Psoas muscle (tissue), 8 donors: ENCODE measurements at places on chromosomes 3 and 15. TPM values are rescaled to one million over a fixed set of nuclear protein-coding genes. Genes with fewer than 3 reads are reported as not detected.

DNA sequence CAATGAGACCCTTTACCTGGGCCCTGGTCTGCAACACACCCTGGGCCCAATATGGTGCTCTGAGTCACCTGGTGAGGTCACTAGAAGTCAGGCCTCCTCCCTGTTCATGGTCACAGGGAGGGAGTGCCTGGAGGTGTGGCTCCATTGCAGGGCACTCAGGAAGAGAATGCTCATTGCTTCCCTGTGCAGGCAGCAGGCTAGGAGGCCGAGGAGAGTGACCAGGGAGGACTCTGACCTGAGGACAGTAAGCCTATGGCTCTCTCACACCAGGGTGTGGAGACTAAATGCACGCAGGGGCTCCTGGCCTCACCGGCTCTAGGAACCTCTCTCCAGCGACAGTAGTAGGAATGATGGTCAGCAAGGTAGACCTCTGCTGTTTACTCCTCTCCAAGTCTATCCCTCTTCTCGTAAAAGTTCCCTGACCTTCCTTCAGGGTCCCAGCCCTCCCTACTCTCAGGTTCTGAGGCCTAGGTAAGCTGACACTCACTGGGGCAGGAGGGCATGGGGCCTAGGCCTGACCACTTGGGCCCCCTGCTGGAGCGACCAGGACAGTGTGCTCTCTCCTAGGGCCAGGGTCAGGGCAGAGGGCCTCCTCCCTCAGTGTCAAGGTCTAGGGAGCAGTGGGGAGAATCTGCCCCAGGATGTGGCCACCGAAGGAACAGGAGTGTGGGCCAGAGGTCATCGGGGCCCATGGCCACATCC lies 9.6 kb upstream of the SLCO2A1 start:
- DNase-seq, result no peak

Gene LTF
- 2.0 TPM for total RNA-seq

Gene GOLGA6L2
- total RNA-seq, result not detected

Gene STT3B
- 64.3 TPM for total RNA-seq

- DNase-seq, result no peak
Observed at GRCh38 chr3:43707266-43707665, 16.5 kb downstream of the ABHD5 start.

Gene GOLGA6L7
- not detected for total RNA-seq

- no peak for DNase-seq
Observed at GRCh38 chr3:184353546-184353941, 7.9 kb downstream of the CLCN2 start.

Gene TPRG1
- total RNA-seq, result 24.5 TPM

GRCh38 chr15:65494076-65494475 lies 23.4 kb downstream of the DPP8 start:
- no peak for DNase-seq

DNA sequence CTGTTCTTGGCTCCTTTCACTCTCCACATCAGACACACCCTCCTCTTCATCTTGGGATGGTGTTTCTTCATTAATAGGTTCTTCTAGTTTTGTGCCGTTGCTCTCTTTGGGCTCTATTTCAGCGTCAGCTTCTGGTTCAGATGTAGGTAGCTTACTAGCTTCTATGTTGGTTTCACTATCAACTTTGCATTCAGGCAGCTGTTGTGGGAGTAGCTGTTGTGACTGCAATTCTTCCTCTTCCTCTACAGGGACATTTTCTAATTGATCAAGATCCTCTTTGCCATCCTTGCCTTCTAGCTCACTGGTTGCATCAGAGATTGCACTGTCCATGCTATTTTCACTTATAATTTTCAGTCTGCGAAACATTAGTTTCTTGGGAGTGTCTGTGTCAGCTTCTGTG lies 80.1 kb downstream of the SETD2 start:
- DNase-seq, result no peak

DNA sequence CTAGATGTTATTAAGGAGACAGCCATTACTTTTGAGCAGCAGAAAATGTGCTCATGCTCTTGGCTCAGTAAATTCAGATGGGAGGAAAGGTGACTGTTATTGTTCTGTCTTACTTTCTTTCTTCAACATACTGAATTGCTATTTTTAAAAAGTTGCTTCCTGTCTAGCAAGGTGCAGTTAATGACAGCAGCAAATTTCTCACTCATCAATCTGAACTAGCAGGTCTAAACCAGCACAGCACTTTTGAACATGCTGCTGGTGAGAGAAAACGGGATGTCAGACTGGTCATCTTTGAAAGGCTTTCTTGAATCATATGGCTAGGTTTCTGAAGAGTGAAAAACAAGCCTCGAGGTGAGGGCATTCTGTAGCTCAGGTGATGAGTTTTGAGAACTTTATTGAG lies 384.7 kb downstream of the MFSD1 start:
- no peak for DNase-seq

Gene TMC3
- not detected for total RNA-seq

DNA sequence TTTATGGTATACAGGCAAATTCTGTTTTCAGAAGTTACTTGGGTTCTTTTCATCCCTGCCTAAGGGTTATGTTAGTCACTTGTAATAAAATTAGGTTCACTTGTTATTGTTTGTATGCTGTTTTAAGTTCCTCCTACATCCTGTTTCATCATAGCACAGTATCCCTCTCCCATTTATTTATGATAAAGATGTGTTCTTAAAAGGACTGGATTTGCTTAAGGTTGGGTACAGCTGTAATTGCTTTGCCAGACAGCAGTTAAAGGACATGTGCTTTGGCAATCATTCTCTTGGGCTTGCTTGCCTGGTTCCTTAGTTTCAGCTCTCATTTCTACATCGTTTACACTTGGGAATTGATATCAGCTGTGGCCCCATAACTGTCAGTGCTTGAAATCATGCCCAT lies 11.7 kb downstream of the ATP2C1 start:
- no peak for DNase-seq

- DNase-seq, result no peak
Observed at GRCh38 chr3:159796744-159797143, 191.9 kb upstream of the IL12A start.

- DNase-seq, result no peak
Observed at GRCh38 chr3:32469151-32469874, 33.3 kb downstream of the CMTM6 start.

DNA sequence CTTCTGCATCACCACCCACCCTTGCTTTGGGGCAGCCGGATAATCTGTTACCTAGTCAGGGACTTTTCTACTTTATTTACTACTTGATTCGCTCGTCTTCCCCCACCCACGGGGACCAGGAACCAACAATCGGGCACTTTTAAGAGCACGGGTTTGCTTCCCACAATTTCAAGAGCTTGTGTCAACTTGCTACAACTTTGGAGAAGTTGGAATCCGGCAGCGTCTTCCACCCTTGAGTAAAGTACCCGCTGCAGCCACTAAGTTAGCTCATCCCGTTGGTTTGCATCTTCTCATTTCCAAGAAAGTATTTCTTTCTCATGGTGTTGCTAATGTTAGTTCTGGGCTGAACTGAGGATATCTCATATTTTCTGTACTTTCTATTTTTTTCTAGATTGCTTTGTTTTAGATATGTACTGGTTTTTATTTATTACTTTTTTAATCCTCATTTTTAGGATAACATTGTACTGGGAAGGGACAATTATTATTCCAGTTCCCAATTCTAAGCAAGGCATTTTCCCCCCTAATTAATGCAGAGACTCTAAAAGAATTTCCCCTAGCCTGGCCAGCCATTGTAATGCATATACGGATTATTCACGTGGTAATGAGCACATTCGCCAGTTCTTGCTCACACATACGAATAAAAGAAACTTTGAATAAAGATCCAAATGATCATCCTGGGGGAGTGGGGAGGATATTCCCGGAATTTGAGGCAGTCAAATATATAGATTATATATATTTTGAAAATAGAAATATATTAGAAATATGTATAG lies 4.0 kb downstream of the SOX2 start:
- no peak for DNase-seq

GRCh38 chr3:50786631-50787030 lies 111.9 kb downstream of the DOCK3 start:
- no peak for DNase-seq

DNA sequence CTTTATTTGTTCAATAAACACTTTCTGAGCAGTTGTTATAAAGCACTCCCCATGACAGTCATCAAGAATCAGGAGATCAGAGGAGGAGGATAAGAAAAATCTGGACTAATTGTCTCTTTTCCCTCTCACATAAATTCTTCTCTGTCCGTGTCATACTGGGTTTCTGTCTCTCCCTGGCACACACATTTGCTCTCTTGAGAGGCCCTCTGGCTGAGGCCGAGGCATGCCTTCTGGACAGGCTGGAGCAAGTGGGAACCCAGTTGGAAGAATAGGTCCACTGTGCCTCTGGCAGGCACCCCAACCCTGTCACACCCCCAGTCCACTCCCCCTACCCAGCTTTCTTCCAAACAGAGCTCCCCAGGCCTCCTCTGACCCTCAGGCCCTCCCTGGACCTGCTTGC lies 315.8 kb downstream of the UACA start:
- no peak for DNase-seq

DNA sequence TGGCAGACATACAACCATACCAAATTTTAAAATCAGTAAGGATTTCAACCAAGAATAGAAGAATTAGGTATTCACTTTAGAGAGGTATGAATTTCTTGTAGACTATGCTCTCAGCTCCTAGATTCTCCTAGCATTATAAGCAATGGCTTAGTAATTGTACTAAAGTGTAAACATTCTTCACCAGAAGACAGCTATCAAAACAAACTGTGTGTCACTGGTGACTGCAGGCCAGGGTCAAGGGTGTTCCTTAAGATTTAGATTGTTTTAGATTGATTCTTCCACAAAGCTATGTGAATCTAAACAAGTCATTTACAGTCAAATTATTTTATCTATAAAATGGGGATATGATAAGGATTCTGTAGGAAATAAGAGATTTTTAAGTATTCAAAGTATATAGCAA lies 23.1 kb upstream of the GP5 start:
- no peak for DNase-seq

Gene ISY1
- total RNA-seq, result 39.3 TPM

Gene EIF4E3
- 48.6 TPM for total RNA-seq

Gene P2RY14
- 1.6 TPM for total RNA-seq

GRCh38 chr3:87969620-87970019 lies 89.2 kb downstream of the CGGBP1 start:
- no peak for DNase-seq

GRCh38 chr15:46894644-46895043 lies 822.7 kb upstream of the SEMA6D start:
- no peak for DNase-seq

Gene ARHGEF3
- 10.4 TPM for total RNA-seq

Gene CCDC66
- total RNA-seq, result 14.8 TPM

Gene PLXND1
- total RNA-seq, result 30.3 TPM

Gene POPDC2
- 103 TPM for total RNA-seq

- no peak for DNase-seq
Observed at GRCh38 chr3:197189623-197190022, 108.8 kb downstream of the DLG1 start.

Gene MASP1
- total RNA-seq, result 4.4 TPM

GRCh38 chr3:157488144-157488543 lies 15.1 kb downstream of the VEPH1 start:
- DNase-seq, result no peak

DNA sequence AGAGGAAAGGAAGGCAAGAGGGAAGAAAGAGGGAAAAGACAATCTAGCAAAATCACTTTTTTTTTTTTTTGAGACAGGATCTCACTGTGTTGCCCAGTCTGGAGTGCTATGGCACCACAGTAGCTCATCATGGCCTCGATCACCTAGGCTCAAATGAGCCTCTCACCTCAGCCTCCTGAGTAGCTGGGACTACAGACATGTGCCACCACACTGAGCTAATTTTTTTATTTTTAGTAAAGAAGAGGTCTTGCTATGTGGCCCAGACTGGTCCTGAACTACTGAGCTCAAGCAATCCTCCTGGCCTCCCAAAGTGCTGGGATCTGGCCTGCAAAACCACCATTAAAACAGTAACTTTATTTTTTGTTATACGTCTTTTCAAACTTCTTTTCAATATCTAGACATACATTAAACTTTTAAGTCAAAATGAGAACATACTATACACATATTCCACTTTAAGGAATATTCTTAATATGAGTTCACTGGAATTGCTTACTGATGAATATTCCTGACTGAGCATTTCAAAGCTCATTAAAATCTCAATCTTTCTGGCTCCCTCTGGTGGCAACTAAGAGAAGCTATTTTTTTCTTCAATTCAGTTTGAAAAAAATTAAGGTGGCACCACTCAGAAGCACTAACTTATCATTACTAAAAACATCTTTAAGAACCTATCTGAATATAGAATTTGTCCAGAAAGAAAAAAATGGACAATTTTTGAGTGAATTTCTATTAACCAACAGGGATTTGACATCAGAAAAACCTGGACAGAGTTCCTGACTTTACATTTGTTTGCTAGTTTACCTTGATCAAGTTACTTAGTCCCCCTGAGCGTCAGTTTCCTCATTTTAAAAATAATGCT lies 40.9 kb downstream of the UACA start:
- DNase-seq, result no peak

Gene LRRC15
- not detected for total RNA-seq

DNA sequence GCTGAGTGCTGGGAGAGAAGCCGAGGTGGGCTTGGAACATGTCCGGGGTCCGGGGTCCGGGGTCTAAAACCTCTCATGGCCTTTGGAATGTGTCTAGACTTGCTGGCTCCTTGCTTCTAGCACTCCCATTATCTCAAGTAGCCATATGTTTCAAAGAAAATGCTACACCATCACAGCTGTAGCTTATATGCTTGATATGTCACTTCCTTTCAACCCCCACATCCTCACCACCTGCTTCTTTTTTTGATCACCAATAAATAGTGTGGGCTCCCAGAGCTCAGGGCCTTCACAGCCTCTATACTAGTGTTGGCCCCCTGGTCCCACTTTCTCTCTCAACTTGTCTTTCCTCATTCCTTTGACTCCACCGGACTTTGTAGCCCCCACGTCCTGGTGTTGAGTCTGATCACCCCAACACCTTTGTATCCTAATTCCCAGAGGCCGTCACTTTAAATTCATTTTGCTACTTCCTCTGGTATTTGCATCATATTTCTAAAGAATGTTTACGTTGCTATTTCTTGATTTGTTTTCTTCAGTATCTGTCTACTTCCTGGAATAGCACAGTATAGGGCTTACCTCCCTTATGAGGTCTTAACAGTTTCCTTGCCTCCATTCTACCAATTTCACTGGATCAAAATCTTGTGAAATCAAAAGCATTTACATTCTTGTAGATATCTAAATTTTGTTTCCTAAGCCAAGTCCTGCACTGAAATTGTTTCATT lies 71.9 kb upstream of the CHRNB4 start:
- DNase-seq, result no peak

- no peak for DNase-seq
Observed at GRCh38 chr3:118525077-118525476, 509.6 kb downstream of the IGSF11 start.

Gene COL8A1
- 4.3 TPM for total RNA-seq

Gene SERP1
- total RNA-seq, result 17.8 TPM

GRCh38 chr3:115806501-115806900 lies 183.2 kb downstream of the GAP43 start:
- DNase-seq, result no peak

Gene SLC28A1
- 1.9 TPM for total RNA-seq

Gene UBL7
- 72.7 TPM for total RNA-seq

- DNase-seq, result no peak
Observed at GRCh38 chr3:101333883-101334282, 13.5 kb upstream of the IMPG2 start.

Gene CIB2
- total RNA-seq, result 18.0 TPM

Gene WDR72
- not detected for total RNA-seq
